NCI-H2171 treated with DMSO at 0.1 percent for 48 hours (cell line): ENCODE measurements at places on chromosomes 7 and 10.

GRCh38 chr10:13842117-13842516 is 255.4 kb downstream of the PRPF18 start:
- DNase-seq = no peak

GRCh38 chr10:60643874-60644273 is 134.4 kb upstream of the CDK1 start:
- no peak for DNase-seq

DNA sequence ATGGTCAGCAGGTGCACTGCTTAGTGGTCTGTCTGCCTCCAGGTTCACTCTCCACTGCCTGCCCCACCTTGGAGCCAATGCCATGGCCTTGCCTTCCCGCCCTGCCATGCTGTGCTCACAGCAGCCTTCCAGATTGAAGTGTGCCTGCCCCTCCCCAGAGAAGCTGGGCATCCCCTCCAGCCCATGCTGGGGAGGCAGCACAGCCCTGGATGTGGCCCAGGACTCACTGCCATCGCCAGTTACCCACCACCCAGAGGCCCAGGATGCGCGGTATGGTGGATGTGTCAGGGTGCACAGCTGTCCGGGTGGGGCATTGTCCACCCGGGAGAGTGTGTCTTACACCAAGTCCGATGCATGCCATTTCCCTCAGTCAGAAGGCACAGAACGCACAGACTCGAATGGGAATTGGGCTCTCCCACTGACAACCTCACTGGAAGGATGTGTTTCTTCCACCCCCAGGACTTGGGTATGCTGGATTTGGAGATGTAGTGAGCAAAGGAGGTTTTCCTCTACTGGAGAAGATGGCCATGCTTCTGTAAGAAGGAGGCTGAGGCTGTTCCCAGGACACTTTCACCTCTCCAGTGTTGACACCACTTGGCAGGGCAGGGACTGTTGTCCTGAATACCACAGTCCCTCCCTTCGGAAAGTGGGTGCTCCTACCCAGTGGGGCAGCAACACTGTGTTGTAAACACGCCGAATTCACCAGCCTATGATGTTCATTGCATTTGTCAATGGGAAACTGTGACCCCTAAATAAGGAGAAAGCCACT is 122.0 kb downstream of the ADARB2 start:
- DNase-seq = no peak

GRCh38 chr10:86110156-86110786 is 256.3 kb downstream of the GRID1 start:
- no peak for DNase-seq

DNA sequence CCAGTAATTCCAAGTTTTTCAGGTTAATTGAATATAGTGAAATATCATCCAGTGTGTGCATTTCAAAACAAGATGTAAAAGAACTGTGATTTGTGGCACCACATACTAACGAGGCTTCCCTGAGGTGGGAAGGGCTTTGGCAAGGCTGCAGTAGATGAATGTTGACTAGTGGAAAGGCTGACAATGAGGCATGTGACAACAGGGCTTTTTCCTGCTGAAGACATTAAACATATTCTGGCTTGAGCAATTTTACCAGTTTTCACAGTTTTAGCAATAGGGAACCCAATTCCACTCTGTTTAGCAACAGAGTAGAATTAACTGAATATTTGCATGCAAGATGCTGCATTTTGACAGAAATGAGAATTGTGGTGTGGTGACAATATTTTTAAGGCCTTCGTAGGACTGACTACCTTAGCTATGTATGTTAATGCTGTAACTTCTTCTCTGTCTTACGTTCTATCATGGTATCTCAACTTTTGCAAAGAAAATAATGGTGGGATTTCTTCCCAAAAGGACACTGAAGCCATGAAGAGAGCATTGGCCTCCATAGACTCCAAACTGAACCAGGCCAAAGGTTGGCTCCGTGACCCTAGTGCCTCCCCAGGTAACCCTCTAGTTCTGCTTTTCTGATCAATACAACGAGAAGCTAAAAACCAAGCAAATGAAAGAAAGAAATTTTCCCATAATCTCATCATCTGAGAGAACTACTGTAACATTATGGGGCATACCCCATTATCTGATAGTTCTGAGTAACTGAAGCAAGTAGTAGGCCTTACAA is 68.5 kb downstream of the AP3M1 start:
- no peak for DNase-seq

DNA sequence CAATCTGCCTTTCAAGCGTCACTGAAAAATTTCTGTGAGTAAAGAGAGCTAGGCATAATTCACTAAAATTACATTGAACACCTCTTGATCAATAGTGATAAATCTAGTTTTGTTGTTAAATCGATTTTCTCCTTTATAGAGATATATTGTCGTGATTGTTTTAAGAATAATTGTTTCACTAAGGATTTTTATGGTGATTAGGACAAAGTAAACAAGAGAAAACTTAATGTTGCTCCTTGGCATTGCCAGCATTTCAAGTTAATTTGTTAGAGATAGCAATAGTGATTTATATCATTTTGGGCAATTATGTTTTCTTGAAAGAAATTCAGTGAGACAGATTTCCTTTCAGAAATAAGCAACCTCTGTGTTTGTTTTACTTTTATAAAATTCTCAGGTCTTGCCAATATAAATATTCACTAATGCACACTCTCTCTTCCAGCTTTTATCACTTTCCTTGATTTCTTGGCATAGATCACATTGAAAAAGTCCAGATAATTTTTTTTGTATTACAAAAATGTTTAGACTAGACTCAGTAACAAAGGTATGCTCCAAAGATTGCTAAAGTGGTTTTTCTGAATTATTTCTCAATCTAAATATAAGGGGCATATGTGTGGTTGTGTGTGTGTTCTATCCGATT is 538.7 kb downstream of the TFEC start:
- no peak for DNase-seq

DNA sequence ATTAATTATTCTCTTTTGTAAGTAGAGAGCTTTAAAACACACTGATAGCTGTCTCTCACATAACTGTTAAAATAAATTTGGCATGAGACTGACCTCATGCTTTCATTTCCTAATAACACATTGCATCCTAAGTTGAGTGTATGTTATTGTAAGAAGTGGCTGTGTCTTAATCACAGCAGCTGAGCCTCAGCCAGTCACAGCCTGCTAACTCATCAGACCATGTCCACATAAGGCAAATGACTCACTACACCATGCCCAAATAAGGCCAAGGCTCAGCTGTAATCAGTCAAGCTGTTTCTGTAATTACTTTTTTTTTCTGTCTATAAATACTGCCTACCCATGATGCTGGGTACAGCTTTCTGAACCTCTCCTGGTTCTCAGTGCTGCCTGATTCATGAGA is 860.9 kb downstream of the XPNPEP1 start:
- peak; percentile 5 for DNase-seq

- DNase-seq = no peak
Observed at GRCh38 chr7:7583731-7584130, 17.0 kb downstream of the MIOS start.

- no peak for DNase-seq
Observed at GRCh38 chr7:8391353-8392062, 41.9 kb upstream of the NXPH1 start.

- DNase-seq = no peak
Observed at GRCh38 chr7:106729720-106730385, 68.9 kb upstream of the CCDC71L start.

DNA sequence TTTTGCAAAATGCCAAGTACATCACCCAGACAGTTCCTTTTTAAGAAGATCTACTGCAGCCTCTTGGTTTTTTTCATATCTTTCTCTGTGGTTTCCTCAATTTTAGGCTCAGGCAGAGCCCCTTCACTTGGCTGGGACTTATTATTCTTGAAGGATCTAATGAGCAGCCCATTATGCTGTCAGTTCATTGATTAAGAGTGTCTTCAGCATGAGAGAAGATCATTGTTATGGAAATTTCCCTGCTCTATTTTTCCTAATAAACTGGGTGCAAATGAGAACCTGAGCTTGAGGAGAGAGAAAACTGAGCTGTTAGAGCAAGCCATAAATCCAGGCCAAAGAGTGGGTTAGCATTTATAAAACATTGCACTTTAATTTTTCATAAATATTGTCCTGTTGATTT is 146.5 kb downstream of the SEC23IP start:
- no peak for DNase-seq
